HT1080 (cell line): ENCODE measurements at places on chromosomes 1 and 21.

DNA sequence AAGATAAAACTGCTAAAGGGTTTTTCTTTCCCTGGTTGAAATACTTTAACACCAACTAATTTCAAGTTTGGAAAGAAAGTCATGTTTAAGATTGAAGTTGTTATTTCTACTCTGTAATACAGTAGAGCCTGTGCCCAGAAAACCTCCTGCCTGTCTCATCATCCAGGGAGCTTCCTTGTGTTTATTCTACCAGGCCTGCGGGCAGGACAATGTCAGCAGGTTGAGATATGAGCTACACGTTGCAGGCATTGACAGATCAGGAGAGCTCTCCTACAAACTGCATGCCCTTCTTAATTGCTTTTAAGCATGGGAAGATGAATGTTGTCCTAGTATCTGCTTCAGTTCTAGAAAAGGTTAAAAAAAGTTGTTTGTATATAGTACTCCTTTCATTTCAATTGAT is 43.1 kb upstream of the CTBS start:
- DNase-seq: no peak

GRCh38 chr21:45638707-45639106 is 4.8 kb upstream of the PCBP3 start:
- no peak for DNase-seq

- no peak for DNase-seq
Observed at GRCh38 chr1:93638307-93638847, 43.3 kb downstream of the BCAR3 start.

- no peak for DNase-seq
Observed at GRCh38 chr1:14027099-14027498, 327.1 kb downstream of the PRDM2 start.

DNA sequence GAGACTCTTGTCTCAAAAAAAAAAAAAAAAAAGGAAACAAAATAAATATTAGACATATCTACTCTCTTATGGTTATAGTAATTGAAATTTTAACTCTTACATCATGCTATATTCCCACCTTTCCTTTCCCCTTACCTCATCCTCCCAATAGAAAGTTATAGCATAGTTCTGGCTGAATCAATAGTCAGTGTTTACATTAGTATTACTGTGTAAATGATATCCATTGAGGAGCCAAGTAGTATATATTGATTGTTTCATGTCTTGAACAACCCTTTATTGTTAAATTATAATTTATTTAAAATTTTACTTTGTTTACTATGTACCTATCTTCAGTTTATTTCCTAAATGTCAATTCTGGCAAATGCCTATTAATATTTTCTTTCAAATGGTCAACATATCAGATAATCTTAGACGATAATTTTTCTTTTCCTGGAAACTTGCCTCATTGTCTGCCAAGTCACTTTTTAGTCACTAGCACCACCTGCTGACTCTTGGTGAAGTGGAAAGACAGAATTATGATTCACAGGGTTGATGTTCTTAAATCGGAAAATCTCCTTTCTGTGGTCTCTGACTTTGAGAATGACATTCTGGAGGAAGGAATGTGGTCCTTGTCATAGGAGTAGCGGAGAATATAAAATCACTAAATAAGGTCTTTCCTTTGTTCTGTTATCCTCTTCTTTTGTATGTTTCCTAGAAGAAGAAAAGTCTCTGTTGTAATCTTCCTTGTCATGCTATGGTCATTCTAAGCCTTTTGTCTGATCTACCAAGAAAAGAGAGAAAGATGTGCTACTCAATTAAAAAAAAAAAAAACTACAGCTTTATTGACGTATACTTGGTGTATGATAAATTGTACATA is 8.6 kb downstream of the HJV start:
- DNase-seq: peak; percentile 74

GRCh38 chr21:39559511-39559910 is 53.2 kb upstream of the B3GALT5 start:
- DNase-seq: no peak

GRCh38 chr21:35922618-35923017 is 137.7 kb downstream of the SETD4 start:
- DNase-seq: peak; percentile 20

DNA sequence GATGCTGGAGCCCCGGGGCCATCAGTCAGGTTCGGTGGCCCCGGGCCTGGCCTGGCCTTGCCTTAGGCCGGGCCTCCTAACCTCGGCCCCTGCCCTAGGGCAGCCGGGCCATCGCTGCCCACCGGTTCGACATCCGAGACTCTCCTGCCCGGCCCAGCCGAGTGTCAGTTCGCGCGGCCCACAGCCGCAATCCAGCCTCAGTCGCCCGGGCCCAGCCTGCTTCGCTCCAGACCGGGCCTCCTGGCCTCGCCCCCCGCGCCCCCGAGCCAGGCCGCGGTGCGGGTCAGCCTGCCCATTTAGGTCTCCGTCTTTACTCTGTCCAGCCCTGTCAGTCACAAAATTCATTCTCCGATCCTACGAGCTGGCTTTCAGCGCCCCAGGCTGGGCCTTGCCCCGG is 777 bp downstream of the LRRC41 start:
- DNase-seq: no peak

DNA sequence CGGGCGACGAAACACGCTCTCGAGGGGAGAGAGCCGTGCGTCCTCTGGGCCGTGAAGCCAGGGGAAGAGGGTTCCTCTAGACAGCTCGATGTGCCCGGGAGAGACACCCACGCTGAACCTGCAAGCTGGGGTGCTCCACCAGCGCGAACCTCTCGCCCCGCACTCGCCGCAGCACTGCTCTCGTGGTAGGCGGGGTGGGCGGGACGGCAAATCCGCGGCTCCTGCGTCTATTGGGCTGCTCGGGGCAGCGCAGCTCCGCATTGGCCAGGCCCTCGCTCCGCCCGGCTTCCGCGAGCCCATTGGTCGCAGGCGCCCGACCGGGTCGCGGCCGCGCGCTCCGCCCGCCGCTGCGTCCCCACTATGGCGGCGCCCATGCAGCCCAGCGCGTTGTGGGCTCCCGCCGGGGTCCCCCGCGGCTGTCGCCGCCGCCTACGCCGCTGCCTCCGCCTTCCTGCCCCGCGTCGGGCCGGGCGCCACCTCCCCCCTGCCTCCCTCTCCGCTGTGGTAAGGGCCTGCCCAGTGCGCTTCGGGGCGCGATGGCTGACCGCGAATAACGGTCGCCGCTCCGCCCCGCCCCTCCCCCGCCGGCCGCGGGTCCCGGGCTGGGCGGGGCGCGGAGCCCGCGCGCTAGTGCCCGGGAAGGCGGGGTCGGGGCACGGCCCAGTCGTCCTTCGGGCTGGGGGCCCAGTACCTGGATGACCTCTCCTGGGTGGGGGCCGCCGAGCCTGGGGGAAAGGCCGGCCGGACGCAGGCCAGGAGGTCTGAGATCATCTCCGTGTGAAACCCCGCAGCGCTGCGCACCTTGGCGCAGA is at the start of gene ST3GAL3:
ST3GAL3 (plus strand) TSS at position 347 of the 812 bp plus-strand sequence. CDS start 28,727 bp downstream, outside the sequence.
- peak; percentile 91 for DNase-seq

DNA sequence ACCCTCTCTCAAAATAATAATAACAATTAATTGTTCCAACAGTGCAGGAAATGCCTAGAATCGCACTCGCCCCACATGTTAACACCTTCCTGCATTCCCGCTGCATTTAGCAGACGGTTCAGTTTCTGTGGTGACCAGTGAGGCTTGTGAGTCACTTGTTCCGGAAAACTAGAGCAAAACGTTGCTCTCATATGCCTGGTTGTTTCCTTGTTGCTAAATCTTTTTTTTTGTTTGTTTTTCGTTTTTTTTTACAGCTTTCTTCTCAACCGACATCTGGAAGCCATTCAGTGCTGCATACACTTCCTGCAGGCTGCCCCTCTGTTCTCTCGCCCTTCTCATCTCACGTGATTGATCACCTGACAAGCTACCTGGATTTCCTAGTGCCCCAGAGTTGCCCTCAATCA is 56.9 kb upstream of the TMPRSS2 start:
- DNase-seq: peak; percentile 53

DNA sequence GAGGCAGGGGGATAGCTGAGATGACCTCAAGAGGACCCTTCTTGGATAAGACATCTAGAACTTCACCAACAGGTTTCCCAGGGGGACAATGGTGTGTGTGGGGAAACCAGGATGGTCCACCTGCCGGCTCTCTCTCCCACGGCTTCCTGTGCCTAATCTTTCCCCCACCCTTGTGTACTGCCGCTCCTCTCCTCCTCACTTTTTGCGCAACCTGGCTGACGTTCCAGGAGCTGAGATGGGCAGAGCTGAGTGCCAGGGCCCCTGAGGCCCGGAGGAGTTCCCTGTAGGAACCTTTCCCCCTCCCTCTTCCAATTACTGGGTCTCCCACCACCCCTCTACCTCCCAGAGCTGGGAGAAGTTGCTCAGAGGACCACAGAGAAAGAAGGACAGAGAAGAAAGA is 6.9 kb downstream of the SLC26A9 start:
- no peak for DNase-seq

- DNase-seq: no peak
Observed at GRCh38 chr1:62111084-62111483, 83.6 kb upstream of the L1TD1 start.

DNA sequence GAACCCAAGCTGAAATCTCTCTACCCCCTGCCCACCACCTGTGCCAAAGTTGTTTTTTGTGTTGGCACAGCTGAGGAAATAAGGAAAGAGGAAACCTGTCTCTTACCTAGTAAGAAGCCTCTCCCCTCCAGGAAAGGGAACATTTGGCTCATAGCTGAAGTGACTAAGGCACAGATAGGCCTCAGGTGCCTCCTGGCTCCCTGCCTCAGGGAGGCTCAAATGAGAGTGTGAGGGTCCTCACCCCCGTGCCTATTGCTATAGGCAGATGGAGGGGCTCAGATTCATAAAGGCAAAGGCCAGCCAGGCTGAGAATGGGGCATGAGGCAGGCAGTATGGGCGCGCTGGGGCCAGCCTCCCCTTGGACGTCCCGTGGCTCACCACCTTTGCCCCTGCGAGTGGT is 7.4 kb downstream of the SLC30A2 start:
- no peak for DNase-seq

DNA sequence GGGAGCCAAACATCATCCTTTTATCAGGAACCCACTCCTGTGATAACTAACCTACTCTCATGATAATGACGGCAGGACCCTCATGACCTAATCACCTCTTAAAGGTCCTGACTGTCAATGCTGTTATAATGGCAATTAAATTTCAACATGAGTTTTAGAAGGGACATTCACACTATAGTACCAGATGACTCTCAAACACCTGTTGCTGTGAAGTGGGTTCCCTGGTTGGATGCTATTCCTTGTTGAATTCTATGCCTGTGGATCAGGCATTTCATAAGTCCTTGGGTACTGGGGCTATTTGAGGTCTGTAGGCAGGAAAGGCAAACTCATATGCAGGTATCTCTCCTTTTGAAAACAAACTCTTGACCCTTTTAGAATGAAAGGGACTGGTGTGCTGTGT is 7.5 kb upstream of the ZSWIM5 start:
- DNase-seq: no peak

GRCh38 chr21:15324542-15324941 is 259.7 kb upstream of the NRIP1 start:
- DNase-seq: no peak

DNA sequence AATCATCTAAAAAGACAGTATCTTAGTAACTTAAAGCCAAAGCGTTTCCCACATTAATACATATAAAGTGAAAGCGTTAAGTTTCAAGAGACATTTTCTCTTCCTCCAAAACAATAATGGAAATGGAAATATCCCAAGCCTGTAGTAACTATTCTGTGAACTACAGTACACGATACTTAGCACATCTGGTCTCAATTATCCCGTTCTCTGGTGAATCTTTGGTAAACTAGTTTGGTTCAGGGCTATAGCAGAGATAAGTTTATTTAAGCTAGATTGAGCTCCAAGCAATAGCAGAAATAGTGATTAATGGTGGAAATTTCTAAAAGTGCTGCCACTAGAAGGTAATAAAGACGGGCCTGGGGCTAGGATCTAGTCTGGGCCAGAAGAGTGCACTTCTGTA is 55.2 kb downstream of the PCNX2 start:
- DNase-seq: no peak

DNA sequence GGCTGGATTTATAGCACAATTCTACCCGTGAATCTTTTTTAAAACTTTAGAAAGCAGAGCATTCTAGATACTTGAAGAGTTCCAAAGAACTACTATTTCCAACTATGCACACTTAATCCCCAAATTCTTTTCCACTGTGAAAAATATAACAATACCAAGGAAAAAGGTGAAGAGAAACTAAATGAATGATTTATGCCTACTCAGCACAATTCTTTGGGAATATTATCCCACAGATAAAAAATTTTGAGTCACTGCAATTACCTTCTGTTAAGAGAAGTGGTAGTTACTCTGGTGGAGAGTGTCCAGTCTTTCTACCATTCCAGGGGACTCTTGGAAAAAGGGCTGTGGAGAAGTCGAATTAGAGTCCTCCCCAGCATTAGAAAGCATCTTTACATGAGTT is 39.2 kb downstream of the ERO1B start:
- no peak for DNase-seq

DNA sequence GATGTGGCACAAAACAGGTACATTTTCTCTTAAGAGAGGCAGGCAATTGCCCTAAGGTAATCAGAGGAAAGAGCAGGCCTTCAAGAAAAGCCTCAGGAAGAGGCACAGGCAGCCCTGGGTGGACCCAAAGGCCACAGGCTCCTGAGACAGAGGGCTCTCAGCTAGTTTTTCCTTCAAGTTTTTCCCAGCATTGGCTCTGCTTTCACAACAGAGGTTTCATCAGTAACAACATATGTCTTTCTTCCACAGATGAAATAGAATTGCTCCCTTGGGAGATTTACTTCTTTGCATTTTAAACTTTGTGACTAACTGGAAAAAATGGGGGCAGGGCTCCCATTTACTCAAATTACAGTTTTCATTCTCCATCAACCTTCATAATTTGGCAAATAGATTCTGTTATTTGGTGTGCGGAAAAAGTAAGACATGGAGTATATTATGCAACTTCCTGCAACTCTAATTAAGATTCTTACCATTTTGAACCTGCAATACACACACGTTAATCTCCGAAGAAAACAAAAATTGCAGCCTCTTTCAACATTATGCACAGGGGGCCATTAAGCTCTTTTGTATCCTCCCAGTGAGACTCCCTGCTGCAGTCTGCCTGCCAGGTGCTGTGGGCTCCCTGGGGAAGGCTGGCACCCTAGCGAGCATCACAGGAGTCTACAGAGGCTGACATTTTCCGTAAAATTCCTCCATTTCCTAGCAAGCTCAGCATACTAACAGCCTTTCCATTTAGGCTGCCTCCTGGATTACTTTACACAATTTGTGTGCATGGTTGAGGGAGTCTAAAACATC is 282.3 kb downstream of the USH2A start:
- no peak for DNase-seq

- no peak for DNase-seq
Observed at GRCh38 chr1:29811727-29812407, 575.5 kb downstream of the PTPRU start.

GRCh38 chr21:38661889-38662568 is 143.7 kb upstream of the ETS2 start:
- no peak for DNase-seq

- no peak for DNase-seq
Observed at GRCh38 chr1:19219451-19219850, 9.4 kb upstream of the UBR4 start.

GRCh38 chr1:170804419-170804818 is 130.9 kb upstream of the MROH9 start:
- DNase-seq: no peak

- DNase-seq: peak; percentile 89
Observed at GRCh38 chr1:206590025-206590758, 22.1 kb downstream of the EIF2D start.

- DNase-seq: peak; percentile 67
Observed at GRCh38 chr1:182917378-182917777, 35.6 kb downstream of the SHCBP1L start.
